AG09309 (cell line): ENCODE measurements at places on chromosomes 1 and 21.

- no peak for DNase-seq
Measured at GRCh38 chr21:31110430-31110829, 72.2 kb upstream of the KRTAP19-8 start.

DNA sequence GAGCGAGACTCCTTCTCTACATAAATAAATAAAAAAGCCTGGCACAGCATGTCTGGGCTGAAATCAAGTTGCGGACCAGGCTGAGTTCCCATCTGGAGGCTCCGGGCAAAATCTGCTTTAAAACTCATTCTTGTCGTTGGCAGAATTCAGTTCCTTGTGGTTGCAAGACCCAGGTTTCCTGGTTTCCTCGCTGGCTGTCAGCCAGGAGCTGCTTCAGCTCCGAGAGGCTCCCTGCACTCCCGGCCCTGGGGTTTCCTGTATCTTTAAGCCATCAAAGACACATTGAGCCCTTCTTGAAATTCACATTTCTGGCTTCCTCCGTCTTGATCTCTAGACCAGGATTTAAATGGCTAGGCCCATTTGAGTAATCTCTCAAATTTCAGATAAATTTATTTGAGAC is 20.6 kb upstream of the SCCPDH start:
- no peak for DNase-seq

DNA sequence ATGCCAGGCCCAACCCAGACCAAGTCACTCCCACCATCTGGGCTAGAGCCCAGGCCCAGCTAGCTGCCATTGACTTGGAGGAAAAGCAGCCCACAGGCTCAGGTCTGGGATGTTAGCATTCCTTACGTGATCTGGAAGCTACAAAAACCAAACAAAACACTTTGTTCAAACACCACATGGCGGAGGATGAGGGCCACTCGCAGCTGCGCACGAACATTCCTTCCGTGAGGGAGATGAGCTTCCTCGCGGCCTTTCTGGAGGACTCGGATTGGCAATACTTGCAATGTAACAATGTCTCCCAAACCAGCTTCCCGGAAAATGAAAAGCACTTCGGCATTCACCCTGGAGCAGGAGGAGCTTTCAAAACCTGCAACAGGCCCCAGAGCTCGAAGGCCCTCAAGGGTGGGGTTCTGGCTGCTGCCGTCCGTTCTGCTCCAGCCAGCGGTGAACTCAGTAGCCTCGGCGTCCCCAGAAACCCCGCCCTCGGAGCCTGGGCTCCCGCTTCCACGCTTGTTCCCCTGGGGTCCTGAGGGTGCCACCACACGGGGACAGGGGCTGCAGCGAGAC is 40.5 kb downstream of the COL6A1 start:
- DNase-seq, result no peak

GRCh38 chr1:199297887-199298286 is 659.0 kb downstream of the PTPRC start:
- DNase-seq, result no peak

DNA sequence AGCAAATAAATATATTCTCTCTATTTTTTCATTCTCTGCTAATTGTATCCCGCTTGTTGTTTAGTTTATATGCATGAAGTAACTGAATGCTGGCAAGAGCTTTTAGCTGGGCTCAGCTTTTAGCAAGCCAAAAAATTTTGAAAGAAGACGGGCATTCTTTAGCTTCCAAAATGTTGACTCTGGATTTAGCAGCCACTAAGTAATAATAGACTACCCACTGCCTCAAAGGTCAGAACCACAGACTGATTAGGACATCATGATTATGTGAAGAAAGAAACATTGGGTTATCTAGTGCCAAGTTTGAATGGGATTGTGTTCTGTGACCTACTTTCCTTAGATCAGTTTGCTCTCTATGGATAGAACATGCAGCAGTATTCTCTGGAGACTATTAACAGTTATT is 80.3 kb upstream of the DPH5 start:
- no peak for DNase-seq

DNA sequence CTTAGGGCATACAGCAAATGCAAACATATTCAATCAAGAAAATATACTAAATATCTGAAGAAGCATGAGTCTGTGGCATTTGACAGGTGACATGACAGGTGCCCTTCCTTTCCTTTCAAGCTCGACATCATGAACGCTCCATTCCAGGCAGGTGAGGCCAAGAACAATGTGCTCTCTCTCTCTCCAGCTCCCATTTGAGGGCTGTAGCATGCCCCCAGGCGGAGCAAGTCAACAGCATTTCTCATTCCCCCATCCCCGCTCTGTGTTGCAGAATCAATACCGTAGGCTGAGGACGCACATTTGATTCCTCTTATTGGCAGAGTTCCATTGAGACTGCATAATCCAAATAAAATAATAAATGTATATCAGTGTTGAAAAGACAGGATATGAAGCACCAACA is 24.6 kb upstream of the PLPPR4 start:
- DNase-seq, result no peak

GRCh38 chr1:160743266-160743665 is 4.2 kb downstream of the SLAMF7 start:
- no peak for DNase-seq

- DNase-seq, result no peak
Measured at GRCh38 chr1:85605484-85606413, 25.2 kb downstream of the CCN1 start.

GRCh38 chr21:41973861-41974751 is 20.3 kb upstream of the C2CD2 start:
- no peak for DNase-seq

GRCh38 chr1:114341299-114341698 is 169.7 kb downstream of the TRIM33 start:
- no peak for DNase-seq

GRCh38 chr1:178533121-178533946 is 20.4 kb downstream of the TEX35 start:
- no peak for DNase-seq

GRCh38 chr1:207221934-207222351 is 99.5 kb upstream of the CD55 start:
- DNase-seq, result no peak

DNA sequence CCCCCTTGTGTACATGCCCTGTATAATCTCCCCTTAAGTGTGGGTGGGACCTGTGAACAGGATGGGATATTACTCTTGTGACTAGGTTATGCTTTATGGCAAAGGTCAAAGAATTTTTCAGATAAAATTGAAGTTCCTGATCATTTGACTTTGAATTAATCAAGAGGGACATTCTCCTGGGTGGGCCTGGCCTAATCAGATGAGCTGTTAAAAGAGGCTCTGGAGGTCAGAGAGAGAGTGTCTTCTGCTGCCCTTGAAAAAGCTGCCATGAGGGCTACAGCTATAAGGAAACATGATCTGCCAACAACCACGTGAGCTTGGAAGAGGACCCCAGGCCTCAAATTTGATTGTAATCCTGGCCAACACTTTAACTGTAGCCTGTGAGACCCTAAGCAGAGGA is 125.6 kb upstream of the CSF3R start:
- no peak for DNase-seq

DNA sequence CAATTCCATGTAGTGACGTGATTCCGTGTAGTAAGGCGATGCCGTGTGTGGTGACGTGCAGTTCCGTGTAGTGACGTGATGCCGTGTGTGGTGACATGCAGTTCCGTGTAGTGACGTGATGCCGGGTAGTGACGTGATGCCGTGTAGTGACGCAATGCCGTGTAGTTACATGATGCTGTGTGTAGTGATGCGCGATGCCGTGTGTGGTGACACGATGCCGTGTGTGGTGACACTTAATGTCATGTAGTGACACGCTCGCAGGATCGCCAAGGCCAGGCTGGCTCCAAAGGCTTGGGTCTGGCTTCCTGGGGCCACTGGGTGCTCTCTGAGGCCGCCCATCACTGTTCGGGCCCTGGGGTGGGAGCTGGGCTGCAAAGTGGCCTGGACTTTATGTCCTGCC is 14.2 kb downstream of the COL18A1 start:
- DNase-seq, result no peak
